Hepatocyte (in vitro differentiated cells): ENCODE measurements at places on chromosomes 1 and 21.

DNA sequence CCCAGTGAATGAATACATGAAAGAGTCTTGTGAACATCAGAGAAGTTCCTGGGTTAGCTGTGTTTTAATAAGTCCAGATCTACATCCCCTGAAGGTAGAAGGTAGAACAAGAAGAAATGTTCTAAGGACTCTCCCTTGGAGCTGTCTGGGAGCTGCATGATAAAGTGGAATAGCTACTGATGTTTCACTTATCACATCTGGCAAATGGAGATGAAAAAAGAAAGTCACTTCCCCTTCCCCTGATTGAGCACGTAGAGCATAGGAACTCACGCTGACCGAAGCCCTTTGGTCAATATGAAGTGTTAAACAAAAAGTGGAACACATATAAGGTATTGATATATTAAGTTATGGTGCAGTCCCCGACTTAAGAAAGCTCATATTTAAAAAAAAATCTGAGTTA, 53.2 kb upstream of the PARP1 start:
- H3K4me3 ChIP-seq: no peak overlapping the region
- H3K27me3 ChIP-seq: no peaks in the 10 kb centered on the region
- H3K4me1 ChIP-seq: no peaks in the 10 kb centered on the region
- no peak overlapping the region for H3K27ac ChIP-seq
- no peak for DNase-seq

DNA sequence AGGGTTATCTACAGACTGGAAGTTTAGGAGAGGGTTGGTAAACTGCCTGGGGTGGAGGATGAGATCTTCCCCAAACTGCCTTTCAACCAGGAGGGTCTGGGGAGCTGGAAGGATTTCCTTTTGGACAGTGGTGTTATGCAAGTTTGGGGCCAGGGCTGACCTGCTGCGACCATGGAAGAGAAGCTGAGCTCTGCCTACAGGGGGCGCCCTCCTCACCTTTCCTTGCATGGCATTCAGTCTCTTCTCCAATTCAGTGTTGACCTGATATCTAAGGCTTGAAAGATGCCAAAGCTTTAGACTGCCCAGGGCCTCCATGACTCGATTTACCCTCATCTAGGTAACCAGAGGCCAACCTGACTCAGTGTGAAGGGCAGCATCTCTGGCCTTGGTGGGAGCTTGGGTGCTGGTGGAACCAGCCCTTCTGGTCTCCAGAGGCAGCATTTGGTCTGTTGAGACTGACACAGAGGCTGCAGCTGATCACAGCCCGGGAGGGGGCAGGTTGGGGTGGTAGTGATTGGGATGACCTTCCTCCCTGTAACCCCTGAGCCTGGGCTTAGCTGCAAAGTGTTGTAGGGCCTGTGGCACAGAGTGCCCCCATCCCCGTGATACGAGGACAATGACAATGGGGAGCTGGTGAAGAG, 170.0 kb downstream of the GRIK3 start:
- H3K27ac ChIP-seq: no peak overlapping the region
- no peaks in the 10 kb centered on the region for H3K36me3 ChIP-seq
- DNase-seq: no peak

GRCh38 chr21:38897532-38898421, 92.0 kb downstream of the ETS2 start:
- H3K4me1 ChIP-seq: no peaks in the 10 kb centered on the region
- H3K36me3 ChIP-seq: no peaks in the 10 kb centered on the region
- DNase-seq: no peak
- H3K27ac ChIP-seq: no peak overlapping the region
- no peak overlapping the region for H3K4me3 ChIP-seq
- H3K27me3 ChIP-seq: no peaks in the 10 kb centered on the region

DNA sequence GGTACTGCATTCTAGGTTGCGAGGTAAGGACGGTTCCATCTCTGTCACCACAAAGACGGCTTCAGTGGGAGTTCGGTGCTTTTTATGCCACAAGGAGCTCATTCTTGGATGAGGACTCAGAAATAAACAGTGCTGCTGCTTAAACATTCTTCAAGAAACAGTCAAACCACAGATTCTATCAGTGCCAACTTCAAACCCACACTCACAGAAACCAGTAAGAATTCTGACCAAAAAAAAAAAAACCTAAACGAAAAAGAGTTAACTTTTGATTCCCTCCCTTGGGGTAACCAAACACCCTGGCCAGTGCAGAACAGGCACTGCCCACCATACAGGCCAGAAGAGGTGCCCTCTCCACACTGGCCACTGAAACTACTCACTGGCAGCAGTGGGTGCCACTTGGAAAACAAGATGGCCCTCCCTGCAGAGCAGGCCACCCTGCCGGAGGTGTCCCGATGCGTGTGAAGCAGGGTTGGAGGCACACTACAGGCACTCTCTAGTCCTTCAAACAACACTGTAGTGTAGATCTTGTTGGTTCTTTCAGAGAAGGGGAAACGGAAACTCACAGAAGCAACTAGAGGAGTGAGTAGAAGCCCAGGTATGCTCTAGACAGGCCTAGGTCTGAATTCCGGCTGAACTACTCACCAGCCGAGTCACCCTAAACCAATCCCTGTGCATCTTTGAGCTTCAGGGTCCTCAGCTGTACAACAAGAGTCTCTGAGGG, 87.3 kb upstream of the TLR5 start:
- no peaks in the 10 kb centered on the region for H3K27me3 ChIP-seq
- no peak for DNase-seq
- no peak overlapping the region for H3K4me3 ChIP-seq
- no peak overlapping the region for H3K27ac ChIP-seq
- peaks cover 5% of the 10 kb centered on the region for H3K4me1 ChIP-seq

GRCh38 chr1:155327981-155328380, 7.3 kb downstream of the RUSC1 start:
- H3K27ac ChIP-seq: no peak overlapping the region
- H3K4me1 ChIP-seq: peaks cover 6% of the 10 kb centered on the region
- no peaks in the 10 kb centered on the region for H3K36me3 ChIP-seq
- no peak for DNase-seq

DNA sequence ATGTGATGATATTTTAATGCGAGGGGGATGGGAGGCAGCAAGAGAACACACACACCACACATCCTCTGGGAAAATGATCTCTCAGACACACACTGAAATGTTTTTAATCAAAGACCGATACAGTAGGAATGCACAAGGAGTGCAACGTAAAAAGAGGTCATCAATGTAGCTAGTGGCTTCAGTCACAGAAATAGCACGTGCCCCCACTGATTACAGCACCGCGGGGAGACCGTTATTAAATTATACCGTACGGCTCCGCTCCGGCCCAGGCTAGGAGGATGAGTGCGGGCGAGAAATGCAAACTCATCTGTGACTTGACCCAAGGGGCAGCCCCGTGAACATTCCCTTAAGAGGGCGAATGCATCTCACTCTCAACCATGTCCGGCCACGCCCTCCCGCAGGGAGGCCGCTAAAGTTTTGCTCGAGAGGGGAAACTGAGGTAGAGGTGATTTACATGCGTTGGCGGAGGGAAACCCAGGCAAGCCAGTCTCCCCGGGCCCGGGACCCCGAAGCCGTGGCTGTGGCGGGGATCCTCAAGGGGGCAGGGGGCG, 552 bp downstream of the UBR4 start:
- H3K27ac ChIP-seq: peak overlapping the region; percentile 96
- H3K27me3 ChIP-seq: no peaks in the 10 kb centered on the region
- DNase-seq: peak; percentile 60
- peak overlapping the region; percentile 76 for H3K4me3 ChIP-seq
- H3K36me3 ChIP-seq: no peaks in the 10 kb centered on the region
- H3K4me1 ChIP-seq: peaks cover 51% of the 10 kb centered on the region

DNA sequence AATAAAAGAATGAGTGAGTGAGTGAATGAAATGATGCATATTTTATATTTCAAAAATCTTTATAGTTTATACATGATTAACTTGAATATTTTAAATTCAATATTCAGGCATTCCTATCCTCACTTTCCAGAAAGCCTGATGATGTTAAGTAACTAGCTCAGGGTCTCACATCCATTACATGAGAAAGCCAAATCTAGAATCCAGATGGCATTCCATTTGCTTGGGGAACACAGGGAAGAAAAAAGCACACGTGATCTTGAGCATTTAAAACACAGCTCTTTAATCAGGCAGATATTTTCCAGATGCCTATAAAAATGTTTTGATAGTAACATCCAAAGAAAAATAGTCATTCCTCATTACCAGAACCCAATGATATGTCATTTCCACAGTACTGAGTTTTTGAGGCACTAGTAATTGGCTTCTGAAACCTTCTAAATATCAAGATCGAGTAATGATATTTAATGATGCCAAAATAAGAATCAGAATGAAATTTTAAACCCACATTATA, 291.9 kb downstream of the DSCAM start:
- no peaks in the 10 kb centered on the region for H3K4me1 ChIP-seq
- no peak for DNase-seq
- H3K36me3 ChIP-seq: no peaks in the 10 kb centered on the region

DNA sequence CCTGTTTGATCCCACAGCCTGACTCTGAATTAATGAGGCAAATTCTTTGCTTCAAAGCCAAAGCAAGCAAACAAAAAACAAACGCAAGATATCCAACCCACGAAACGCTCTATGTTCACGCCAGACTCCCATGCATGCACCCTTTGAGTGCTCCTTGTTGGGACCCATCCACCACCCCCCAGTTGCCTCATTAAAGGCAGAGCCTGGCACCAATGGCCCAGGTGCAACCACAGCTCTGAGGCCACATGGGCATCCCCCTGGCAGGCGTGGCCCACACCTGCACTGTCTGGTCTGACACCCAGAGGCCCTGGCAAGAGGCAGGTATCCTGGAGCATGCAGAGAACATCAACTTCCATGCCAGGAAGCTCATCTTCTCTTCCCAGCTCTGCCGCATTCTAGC, 1.1 kb upstream of the PADI4 start:
- H3K4me3 ChIP-seq: no peak overlapping the region
- no peak overlapping the region for H3K27ac ChIP-seq
- no peak for DNase-seq
- H3K36me3 ChIP-seq: no peaks in the 10 kb centered on the region

DNA sequence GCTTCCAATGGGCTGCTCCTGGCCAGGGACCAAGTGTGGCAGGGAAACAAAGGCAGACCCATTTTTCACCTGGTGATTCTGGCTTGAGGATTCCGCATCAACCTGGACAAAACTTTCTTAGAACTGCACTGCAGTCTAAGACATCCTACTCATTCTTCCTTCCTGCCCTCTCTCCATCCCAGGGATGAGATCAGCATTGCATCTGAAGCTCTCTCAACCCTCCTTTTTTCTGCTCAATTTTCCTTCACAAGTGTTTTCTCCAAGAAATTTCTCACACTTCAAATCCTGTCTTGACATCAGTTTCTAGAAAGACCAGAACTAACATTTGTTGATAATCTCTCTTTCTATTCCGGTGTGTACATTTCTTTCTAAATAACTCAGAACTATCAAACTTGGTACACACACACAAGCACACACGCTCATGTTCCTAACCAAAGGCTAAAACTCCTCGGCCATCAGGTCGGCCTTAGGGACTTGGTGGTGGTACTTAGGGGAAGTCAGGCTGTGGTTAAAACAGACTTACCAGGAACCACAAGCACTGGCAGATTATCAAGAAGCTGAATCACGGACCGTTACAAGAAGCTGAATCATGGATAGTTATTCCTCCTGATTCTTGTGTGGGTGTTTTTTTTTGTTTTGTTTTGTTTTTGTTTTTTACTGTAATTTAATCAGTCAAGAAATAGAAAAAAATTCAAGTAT, 21.0 kb upstream of the CXADR start:
- H3K4me3 ChIP-seq: no peak overlapping the region
- H3K27me3 ChIP-seq: no peaks in the 10 kb centered on the region
- peak overlapping the region; percentile 11 for H3K27ac ChIP-seq
- no peaks in the 10 kb centered on the region for H3K36me3 ChIP-seq

- H3K27me3 ChIP-seq: no peaks in the 10 kb centered on the region
- no peak overlapping the region for H3K4me3 ChIP-seq
- H3K27ac ChIP-seq: no peak overlapping the region
- no peaks in the 10 kb centered on the region for H3K36me3 ChIP-seq
- H3K4me1 ChIP-seq: peaks cover 24% of the 10 kb centered on the region
- peak; percentile 27 for DNase-seq
Observed at GRCh38 chr1:86507935-86508582, 38.8 kb upstream of the CLCA4 start.

DNA sequence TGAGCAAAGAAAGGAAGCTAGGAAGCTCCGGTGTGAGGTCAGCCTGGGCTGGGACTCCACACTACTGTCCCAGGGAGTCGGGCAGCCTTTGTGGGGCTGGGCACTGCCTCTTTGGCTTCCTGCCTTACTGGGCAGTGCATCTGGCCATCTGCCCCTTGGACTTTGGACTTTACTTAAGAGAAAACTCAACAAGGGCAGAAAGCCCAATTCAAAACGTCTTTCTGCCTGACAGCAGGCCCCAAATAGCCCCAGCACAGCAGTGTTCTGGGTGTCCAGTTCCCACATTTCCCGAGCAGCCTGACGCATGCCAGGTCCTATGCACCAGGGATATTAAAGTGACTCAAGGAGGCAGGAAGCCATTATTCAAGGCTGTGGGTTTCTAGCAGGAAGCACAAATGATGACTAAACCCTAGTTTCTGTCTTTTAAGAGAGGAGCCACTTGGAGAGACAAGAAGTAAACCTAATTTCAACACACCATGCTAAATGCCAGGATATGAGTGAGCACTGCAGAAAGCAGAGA, 37.9 kb upstream of the EDEM3 start:
- H3K27ac ChIP-seq: peak overlapping the region; percentile 50
- H3K4me3 ChIP-seq: no peak overlapping the region
- H3K4me1 ChIP-seq: peaks cover 18% of the 10 kb centered on the region
- peak; percentile 57 for DNase-seq
- H3K36me3 ChIP-seq: no peaks in the 10 kb centered on the region
- H3K27me3 ChIP-seq: no peaks in the 10 kb centered on the region

DNA sequence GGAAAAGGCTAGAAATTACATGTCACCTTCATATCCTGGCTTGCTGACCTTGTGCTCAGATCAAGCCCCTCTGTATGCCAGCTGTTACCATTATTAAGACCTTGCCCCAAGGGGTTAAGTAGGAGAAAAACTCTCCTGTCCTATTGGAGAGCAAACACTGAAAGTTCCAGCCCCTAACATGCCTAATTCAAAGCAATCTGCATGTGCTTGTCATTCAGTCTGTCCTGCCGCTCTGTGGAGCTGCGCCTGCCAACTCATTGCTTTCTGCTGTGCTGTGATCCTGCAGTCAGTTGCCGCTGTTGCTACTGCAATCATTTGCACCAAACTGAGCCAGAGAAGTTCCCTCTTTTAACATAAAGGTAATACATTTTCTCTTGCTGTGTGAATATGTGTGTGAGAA, 113.4 kb downstream of the DISP1 start:
- H3K4me3 ChIP-seq: peak overlapping the region; percentile 8
- H3K27me3 ChIP-seq: no peaks in the 10 kb centered on the region
- peak overlapping the region; percentile 43 for H3K27ac ChIP-seq
- H3K36me3 ChIP-seq: no peaks in the 10 kb centered on the region
